ENCODE measurements at places on chromosomes 5 and 9.

DNA sequence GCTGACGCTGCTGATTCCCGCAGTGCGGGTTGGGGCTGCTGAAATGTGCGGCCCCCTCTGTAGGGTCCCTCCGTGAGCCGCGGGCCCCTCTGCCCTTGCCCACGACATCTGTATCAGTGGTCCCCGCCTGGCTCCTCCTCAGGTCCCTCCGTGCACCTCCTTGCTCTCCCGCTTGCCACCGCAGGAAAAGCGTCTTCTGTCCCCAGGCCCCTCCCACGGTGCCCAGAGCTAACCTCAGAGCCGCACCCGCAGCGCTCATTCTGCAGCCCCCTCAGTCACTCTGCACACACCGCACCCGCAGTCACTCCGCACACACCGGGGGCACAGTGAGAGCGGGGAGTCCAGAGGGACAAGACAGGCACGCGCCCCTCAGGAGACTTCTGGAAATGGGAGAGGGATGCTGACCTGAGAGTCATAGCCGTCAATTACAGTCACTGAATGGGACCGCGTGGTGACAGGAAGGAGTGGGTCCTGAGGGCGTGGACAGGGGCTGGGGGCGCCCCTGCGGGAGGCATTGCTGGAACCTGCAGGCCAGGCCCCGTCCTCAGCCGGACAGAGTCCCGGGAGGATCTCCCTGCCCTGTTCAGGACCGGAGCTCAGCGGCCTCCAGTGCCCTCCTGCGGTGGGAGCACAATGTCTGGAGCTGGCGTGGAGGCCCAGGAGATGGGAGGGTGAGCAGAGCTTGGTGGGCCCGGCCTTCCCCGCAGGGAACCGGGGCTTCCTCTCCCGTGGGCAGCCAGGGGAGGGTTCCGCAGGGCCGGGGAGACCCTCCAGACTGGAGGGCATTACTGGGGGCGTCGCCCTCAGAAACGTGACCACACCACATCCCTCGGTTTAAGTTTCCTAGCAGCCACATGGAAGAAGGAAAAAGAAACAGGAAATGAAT is 66.1 kb upstream of the CTSL start:
- no peak for DNase-seq

GRCh38 chr9:68721666-68722330 is 16.8 kb downstream of the PIP5K1B start:
- DNase-seq = no peak

DNA sequence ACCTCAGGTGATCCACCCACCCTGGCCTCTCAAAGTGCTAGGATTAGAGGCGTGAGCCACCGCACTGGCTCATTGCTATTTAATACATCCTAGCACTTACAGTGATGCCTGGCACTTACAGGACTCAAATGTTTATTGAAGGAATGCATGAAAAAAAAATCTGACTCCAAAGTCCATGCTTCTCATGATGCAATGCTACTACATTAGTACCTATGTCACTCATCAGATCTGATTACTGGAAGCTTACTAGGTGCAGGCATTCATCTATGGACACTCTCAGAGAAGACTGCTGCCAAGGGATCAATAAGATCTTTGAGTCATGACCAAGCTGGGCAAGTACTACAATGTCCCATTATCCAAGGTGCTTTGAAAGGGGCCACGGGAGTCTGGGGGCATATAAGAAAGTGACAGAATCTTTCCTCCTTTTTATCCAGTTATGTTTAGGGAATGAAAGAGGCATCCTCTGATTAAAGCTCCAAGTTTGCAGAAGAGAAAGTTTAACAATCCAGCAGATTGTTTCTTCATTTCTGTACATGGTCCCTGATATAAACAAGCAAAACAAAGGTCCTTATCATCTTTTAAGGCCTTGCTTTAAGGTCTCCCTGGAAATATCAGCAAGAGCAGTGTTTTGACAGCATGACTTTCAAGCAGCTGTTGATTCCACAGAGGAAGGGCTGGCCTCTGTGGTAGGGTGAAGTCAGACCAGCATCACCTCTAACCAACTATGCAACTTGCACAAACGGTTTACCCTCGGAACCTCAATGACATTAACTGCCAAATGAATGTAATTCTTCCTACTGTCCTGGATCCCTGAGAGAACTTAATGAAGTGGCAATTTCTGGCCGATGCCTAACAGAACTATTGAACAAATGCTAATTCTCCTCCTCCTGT is 35.9 kb downstream of the ARPC5L start:
- DNase-seq = no peak

- no peak for DNase-seq
Measured at GRCh38 chr5:54761213-54761701, 224.1 kb downstream of the ESM1 start.

- DNase-seq = no peak
Measured at GRCh38 chr9:123561046-123561445, 205.0 kb downstream of the CRB2 start.

- no peak for DNase-seq
Measured at GRCh38 chr5:103450333-103451061, 112.1 kb downstream of the NUDT12 start.

DNA sequence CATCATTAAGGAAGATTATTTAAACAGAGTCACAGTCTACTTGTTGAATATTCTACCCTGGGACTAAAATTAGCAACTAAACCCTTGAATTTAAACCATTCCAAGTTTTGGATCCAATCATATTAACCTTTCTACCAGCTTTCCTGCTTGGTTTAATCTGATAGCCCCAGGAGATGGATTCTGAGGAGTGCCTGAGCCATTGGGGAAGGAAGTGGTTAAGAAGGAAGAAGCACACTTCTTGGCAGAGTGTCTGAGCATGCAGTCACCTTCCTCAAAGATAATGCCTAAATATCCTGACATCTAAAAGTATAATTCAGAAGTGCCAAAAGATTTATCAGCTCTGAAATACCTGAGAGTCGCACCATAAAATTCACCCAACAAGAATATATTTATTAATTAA is 74.1 kb upstream of the SNCAIP start:
- no peak for DNase-seq

All from HAP-1 (cell line).